ENCODE measurements at places on chromosomes 5 and 9.

GRCh38 chr9:121333950-121334773 lies 35.9 kb downstream of the STOM start:
- no peak for DNase-seq

DNA sequence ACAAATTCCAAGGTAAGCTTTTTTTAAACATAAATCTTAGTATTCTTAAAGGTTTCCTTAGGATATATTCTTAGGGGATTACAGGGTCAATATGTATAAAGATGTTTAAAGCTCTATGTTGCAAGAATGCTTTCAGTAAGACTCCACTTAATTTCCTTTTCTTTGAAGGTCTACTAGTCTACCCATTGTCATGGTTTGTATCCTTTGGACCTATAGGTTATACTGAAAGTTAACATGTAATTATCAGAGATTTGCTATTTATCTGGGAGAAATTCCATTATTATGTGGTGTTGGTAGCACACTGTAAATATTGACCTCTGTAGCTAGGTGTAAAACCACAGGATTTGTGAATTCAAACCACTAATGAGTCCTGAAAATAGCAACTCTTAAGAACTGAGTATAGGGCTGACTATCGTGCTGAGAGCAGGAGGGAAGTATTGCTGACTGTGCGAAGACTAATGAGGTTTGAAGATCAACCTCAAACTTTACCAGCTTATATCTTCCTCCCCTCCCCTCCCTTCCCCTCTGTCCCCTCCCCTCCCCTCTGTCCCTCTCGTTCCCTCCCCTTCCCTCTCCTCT lies 85.6 kb downstream of the GADD45G start:
- no peak for DNase-seq

DNA sequence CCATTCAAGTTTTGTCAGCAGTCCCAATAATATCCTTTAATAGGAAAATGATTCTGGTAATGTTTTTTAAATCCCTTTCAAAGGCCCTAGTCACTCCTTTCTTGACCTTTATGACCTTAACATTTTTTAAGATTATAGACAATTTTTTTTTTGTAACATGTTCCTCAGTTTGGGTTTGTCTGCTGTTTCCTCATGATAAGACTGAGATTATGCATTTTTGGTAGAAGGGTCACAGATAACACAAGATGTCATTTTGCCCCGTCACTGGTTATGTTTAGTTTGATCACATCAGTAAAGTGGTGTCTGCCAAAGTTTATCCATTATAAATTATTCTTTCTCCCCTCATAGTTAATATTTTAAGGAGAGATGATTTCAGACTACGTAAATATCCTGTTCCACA lies 16.0 kb upstream of the PTPDC1 start:
- DNase-seq: no peak

DNA sequence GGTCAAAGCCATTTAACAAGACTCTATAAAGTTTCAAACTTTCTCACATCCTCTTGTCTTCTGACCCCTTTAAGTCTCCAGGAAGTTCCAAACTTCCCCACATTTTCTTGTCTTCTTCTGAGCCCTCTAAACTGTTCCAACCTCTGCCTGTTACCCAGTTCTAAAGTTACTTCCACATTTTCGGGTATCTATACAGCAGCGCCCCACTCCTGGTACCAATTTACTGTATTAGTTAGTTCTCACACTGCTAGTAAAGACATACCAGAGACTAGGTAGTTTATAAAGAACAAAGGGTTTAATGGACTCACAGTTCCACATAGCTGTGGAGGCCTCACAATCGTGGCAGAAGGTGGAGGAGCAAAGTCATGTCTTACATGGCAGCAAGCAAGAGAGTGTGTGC lies 23.3 kb upstream of the PRLR start:
- no peak for DNase-seq
